ENCODE measurements at places on chromosomes 11 and 22. TPM values are rescaled to one million over a fixed set of nuclear protein-coding genes. Genes with fewer than 3 reads are reported as not detected.

ZDHHC5 gene
- 29.7 TPM for total RNA-seq

CECR2 gene
- total RNA-seq, result 10.4 TPM

CRACR2B gene
- total RNA-seq, result 22.6 TPM

CHADL gene
- total RNA-seq, result 5.9 TPM

MRGPRD gene
- total RNA-seq, result not detected

APLNR gene
- total RNA-seq, result 88.2 TPM

CCDC81 gene
- 2.9 TPM for total RNA-seq

NXPE4 gene
- not detected for total RNA-seq

OR4D5 gene
- total RNA-seq, result not detected

PIH1D2 gene
- 2.2 TPM for total RNA-seq

TRIM29 gene
- 192 TPM for total RNA-seq

E2F8 gene
- total RNA-seq, result 7.3 TPM

PRR33 gene
- total RNA-seq, result 4.8 TPM

All from tongue (tissue), 3 donors.